ENCODE measurements at places on chromosomes 3 and 15.

DNA sequence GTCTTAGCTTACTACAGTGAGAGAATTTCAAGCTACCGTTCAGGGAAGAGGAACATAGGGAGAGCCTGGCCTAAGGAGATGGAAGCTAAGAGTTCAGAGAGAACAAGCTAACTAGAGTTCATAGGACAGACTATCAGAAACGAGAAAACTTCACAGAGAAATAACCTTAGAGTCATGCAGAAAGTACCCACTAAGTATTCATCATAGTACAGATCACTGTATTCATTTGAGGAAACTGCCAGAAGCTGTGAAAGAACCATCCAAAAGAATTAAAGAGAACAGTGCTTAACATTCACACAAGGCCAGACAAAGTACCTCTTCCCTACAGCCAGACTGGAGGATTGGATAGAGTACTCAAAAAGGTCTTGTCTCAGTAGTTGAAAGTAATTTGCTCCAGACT, 15.2 kb upstream of the GBE1 start:
- no peak for DNase-seq

DNA sequence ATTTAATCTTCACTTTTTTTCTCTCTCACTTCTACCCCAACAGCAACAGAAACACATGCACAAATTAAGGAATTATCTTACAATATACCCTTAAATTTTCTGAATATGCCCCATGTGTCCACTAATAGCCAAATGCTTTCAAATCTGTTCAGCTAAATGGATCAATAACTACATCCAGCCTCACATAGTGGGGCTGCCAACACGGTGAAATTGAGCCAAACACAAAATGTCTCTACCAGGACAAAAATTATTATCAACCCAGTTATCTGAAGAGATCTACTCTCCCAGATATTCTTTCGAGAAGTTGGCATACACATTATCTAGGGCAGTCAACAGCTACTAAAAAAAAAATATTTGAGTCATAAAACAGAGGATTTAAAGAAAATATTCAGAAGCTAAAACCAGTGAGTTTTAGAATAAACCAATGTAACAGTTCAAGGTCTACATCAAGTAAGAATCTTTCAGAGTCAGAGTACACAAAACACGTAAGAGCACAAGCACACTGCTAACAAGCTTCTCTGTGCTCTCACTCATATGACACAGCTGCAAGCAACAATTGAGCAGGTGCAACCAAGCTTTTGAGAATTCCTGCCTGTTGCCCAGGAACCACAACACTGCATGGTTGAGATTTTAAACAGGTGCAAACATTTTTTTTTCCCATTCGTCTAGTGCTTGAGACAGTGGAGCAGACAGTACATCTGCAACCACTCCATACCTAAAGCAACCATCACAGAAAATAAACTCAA, 247.7 kb downstream of the ZBTB20 start:
- no peak for DNase-seq

DNA sequence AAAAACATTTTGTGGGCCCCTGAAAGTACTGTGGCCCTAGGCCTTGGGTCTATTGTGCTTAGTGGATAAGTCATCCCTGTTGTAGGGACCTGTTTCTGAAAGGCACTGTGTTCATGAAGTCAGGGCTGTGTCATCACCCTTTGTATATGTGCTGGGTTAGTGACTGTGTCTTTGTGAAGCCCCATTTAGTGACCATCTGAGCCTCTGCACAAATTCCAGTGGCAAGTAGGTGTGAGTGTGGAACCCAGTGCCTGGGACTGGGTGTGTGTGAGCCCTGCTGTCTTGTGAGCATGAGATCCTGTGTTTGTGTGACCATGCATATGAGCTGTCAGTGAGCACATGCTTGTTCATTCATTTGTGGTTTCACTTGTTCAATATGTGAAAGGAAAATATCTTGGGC, 1.2 kb upstream of the HYAL1 start:
- DNase-seq, result no peak

DNA sequence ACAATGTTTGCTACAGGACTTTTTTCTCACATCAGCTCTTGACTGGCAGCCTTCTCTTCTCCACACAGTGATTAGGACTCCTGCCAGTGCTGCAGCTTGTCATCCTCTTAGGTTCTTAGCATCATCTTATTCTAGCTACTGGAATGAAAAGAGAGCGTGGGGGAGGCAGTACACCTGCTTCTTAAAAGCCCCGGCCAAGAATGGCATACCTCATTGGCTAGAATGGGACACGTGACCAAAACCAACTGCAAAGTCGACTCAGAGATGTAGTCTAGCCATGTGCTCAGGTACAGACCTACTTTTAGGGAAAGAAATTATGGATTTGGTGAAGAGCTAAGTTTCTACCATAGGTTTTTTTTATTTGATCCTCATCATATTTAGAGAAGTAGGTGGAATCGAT, 44.1 kb downstream of the RARB start:
- no peak for DNase-seq

DNA sequence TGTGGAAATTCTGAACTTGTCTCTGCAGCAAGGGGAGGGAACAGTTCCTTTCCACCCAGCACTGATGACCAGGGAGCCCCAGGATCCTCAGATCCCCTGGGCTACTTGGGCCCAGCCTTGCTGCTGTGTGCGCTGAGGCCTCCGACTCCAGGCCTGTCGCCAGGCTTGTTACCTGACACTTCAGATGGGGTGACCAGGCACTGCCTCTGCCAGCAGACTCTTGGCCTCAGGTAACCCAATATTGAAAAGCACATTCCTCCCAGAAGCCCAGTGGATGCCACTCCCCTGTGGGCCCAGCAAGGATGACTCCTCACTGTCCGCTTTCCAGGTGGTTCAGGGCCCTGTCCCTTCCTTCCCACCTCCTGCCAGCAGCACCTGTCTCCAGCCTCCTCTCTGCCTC, 3.5 kb upstream of the PLA2G4E start:
- DNase-seq, result no peak

- no peak for DNase-seq
Measured at GRCh38 chr15:92101708-92102394, 248.3 kb downstream of the SLCO3A1 start.

GRCh38 chr3:82132210-82133069, 371.0 kb upstream of the GBE1 start:
- DNase-seq, result no peak

- no peak for DNase-seq
Measured at GRCh38 chr3:131485119-131485518, 17.7 kb downstream of the MRPL3 start.

DNA sequence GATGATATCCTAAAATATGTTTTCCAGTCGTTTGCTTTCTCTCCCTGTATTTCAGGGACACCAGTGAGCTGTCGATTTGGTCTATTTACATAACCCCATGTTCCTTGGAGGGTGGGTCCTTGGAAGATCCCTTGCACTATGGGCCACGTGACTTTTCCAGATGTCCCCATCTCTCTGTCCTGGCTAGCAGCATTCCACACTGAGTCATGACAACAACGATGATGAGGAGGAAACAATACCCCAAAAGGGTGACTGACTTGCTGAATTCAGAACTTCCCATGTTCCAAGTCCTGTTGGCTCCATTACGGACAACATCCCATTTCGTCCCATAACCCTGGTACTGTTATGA, 134.3 kb downstream of the NSMCE3 start:
- DNase-seq, result no peak

GRCh38 chr3:14122301-14122700, 2.4 kb downstream of the CHCHD4 start:
- no peak for DNase-seq

GRCh38 chr3:23325466-23326065, 122.4 kb downstream of the UBE2E2 start:
- no peak for DNase-seq

GRCh38 chr15:48062148-48062872, 58.5 kb upstream of the SLC24A5 start:
- no peak for DNase-seq

- no peak for DNase-seq
Measured at GRCh38 chr15:79310612-79310984, 314 bp upstream of the TMED3 start.

DNA sequence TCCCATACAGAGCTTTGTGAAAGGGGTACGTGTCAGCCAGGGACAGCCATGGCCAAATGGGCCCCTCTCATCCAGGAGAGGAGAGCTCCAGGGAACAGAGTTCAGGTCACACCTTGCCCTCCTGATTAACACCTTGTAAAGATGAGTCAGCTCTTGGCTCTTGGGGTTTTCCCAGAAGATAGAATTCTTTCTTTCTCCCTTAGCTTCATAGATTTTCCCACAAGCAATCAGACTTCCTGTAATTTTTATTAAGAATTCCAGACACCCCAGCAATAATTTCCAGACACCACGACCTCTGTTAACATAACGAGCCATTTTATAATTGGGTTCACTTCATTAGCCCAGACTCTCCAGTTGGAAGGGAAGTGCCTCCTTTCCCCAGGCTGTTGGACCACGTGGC, 86.4 kb downstream of the LRTM1 start:
- no peak for DNase-seq

- DNase-seq, result no peak
Measured at GRCh38 chr3:71317140-71317539, 266.4 kb downstream of the FOXP1 start.

- DNase-seq, result no peak
Measured at GRCh38 chr3:40178012-40178594, 131.4 kb upstream of the EIF1B start.

DNA sequence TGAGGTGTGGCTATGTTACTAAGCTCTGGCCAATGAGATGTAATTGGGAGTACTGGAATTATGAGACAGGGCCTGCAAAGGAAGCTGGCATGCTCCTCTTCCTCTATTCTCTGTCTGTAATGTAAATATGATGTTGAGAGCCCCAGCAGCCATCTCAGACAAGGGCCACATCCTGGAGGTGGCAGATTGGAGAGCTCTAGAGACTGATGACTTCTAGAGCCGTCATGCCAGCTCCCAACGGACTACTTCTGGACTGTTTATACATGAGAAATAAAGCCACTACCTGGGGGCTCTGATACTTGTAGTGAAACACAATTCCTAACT, 19.7 kb downstream of the PLD1 start:
- DNase-seq, result no peak

DNA sequence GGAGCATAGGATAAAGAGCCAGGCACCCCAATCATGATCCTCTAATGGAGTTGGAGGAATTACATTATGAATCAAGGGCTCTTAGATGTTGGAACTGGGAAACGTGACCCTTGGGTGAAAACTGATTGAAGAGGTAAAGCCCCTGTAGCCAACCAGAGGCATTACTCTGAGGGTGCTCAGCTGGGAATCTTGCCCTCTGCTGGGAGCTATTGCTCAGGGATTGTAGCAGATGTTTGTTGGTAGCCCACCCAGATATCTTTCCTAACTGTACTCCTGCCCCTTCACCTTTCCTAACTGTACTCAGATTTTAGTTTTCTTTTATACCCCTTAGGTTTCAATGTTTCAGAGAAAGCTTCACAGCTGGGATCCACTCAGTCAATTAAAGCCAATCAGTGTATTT, 74.2 kb downstream of the RARB start:
- no peak for DNase-seq

DNA sequence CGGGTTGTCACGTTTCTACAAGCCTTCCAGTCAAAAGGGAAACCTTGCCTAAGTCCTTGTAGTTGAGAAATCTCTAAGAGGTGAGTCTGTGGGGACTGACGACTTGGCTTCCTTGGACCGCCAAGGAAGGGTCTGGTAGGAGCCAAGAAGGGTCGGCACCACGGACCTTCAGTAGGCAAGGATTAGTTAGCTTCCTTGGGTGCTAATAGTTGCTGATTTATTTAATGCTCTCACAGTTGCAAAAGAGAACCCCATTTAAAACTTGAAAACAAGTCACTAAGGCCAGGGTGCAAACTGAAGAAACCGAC, 361 bp upstream of the LCMT2 start:
- no peak for DNase-seq

GRCh38 chr3:190130037-190130436, 9.3 kb upstream of the P3H2 start:
- DNase-seq, result no peak

DNA sequence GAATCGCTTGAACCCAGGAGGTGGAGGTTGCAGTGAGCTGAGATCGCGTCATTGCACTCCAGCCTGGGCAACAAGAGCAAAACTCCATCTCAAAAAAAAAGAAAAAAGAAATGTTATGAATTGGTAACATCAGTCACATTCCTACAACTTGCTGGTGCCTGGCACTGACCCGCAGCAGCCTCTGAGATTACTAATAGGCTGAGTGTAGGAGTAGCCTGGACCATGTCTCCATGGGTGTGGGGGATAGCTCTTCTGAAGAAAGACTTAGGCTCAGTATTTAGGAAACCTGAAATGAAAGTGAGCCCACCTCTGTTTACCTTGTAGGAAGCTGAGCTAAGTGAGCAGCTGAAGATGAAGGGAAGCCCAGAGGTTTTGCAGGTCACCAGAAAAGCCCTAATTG, 148.3 kb downstream of the LRRC28 start:
- DNase-seq, result no peak

GRCh38 chr3:46090161-46090591, 62.9 kb upstream of the XCR1 start:
- DNase-seq, result no peak

- no peak for DNase-seq
Measured at GRCh38 chr15:26841941-26842340, 24.9 kb upstream of the GABRA5 start.

- peak; percentile 34 for DNase-seq
Measured at GRCh38 chr3:14340960-14341708, 61.3 kb upstream of the SLC6A6 start.
